ENCODE measurements at places on chromosomes 13 and 19.
A peak's percentile ranks its signal among the peaks of the same experiment; 100 is the strongest.

DNA sequence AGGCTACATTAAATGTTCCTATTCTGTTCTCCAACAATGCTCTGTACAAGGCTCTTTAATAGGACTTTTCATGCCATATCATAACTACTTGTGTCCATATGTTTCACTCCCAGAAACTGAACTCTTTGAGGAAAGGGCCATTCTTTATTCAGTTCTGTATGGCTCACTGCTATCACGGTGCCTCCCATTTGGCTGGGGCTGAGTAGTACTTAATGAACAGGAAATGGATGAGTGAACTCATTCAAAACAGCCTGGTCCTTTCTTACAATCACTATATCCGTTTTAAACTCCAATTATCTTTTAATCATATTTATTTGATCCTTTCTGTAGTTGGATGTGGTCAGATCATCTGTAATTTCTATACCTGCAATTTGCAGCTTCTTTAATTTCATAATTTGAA is 410.6 kb downstream of the TBC1D4 start:
- DNase-seq: no peak

DNA sequence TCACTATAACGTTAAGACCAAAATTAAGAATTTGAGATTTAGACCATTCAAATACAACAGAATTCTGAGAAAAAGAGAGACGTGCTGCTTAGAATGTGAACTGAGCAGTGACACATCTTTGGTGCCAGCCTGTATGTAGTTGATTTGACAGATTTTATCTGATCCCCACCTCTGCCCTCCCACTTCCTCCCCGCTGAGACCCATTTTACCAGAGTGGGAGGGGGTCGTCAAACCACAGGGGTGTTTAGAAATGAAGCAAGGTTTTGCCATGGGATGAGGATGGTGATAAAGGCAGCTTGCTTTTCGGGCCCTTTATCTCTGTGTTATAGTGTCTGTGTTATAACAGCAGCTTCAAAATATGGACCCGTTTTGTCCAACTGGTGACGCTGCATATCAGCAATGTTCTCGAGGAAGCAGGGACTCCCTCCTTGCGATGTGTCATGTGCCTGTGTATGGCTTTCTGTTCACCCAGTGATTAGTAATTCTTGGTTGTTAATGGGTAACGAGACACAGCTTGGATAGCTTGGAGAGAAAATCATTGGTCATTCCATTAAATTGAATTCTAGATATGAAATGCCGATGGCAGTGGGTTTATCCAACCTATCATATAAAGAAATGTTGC is 125.0 kb downstream of the HS6ST3 start:
- no peak for DNase-seq

- DNase-seq: peak; percentile 63
Measured at GRCh38 chr19:34145741-34146202, 26.5 kb upstream of the LSM14A start.

DNA sequence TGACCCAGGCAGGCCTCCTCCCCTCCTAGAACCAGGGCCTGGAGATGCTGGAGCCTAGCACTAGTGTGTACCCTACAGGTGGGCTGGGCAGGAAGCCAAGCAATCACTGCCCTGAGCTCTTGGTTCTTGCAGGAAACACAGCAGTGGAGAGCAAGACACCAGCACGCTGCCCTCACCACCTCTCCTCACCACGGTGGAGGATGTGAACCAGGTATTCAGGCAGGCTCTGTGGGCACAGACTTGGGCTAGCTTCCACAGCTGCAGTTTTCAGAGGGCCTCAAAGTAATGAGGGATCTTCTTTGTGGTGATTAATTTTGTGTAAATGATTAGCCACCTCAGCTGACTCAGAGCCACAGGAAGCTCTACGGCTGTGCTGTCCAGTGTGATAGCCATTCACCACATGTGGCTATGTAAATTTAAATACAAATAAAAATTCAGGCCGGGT is 13.6 kb upstream of the GPI start:
- no peak for DNase-seq

GRCh38 chr19:48244281-48244680 is 11.4 kb downstream of the CARD8 start:
- DNase-seq: peak; percentile 50

- DNase-seq: no peak
Measured at GRCh38 chr13:66639044-66639443, 591.1 kb downstream of the PCDH9 start.

DNA sequence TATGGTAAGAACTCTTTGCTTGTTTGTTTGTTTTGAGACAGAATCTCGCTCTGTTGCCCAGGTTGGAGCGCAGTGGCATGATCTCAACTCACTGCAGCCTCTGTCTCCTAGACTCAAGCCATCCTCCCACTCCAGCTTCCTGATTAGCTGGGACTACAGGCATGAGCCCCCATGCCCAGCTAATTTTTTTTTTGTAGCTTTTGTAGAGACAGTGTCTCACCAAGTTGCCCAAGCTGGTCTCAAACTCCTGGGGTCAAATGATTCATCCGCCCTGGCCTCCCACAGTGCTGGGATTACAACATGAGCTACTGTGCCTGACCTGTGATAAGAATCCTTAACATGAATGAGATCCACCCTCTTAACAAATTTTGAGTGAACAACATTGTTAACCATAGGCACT is 183.9 kb upstream of the TSHZ3 start:
- DNase-seq: no peak

DNA sequence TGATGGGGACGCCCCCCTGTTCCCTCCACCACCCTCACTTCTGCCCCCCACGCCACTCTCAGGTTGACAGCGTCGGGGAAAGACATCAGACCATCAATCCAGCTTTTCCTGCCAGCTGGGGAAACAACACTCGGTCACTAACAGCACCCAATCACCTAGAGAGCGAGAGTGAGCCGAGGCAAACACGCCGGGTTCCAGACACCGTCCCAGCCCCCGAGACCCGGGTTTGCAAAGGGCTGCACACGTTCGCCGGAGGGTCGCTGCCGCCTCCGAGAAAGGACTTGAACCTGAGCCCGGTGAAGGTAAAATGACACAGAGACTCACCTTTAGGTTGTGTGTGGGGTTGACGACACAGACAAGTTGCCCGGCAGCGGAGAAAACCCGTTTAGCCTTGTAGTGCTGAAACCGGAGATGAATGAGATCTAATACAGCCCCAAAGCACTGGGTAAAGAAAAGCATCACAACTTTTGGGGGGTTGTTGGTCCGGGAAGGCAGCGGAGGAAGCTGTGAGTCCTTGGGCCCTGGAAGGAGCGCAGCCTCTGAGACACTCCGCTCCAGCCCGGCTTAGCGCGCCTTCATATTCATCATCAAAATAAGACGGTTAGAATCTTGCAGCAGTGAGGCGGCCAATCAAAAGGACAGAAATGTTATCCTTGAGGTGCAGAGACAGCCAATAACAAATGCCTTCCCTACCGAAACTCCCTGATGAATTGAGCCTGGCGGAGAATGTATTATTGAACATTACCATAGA is at the start of gene SIAH3:
Gene SIAH3 (minus strand): TSS at position 583 of the 751 bp plus-strand sequence. CDS start 124 bp downstream, at position 459.
- no peak for DNase-seq

DNA sequence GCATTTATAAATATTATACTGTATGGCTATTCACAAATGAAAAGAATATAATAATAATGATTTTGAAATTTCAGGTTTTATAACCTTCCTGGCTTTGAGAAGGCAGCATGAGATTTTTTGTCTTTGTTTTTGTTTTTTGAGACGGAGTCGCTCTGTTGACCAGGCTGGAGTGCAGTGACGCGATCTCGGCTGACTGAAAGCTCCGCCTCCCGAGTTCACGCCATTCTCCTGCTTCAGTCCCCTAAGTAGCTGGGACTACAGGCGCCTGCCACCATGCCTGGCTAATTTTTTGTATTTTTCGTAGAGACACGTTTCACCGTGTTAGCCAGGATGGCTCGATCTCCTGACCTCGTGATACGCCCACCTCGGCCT is 64.1 kb downstream of the ZNF429 start:
- peak; percentile 57 for DNase-seq

DNA sequence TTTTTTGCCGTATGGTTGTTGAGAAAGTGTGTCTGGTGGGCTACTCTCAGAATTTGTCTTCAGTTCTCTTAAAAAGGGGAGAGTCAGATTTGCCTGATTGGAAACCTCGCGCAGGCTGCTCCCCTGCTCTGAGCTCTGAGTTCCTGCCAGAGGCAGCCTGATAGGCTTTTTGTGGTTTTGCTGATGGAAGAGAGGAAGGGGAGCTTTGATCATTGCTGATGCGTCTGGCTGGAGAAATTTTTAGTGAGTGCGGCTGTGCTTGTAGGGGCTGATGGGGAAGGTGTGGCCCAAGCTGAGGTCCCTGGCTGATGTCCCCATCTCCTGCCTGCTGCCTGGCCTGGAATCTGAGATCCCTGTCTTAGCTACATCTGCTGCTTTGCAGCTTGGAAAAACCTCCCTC is 2.8 kb downstream of the CHST8 start:
- DNase-seq: no peak

GRCh38 chr19:12596927-12597548 is 13.6 kb downstream of the ZNF490 start:
- no peak for DNase-seq

DNA sequence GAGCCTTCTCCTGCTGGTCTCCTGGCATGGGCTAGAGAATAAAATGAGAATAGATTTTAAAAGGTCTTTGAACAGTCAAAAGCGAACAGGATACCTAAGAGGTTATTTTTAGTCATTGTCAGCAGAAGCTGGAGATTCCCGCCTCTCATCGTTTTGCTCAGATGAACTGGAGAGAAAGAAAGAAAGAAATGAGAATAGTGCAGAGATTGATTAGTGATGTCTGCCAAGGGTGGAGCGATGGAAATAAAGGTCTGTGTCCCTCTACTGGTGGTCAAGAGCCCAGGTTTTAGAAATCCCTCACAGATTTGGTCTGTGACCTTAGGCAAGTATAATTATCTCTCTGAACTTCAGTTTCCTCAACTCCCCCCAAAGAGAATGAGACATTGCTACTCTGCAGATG is 5.3 kb downstream of the NCAN start:
- DNase-seq: peak; percentile 35

- peak; percentile 23 for DNase-seq
Measured at GRCh38 chr19:5292822-5293611, 47.6 kb downstream of the PTPRS start.

DNA sequence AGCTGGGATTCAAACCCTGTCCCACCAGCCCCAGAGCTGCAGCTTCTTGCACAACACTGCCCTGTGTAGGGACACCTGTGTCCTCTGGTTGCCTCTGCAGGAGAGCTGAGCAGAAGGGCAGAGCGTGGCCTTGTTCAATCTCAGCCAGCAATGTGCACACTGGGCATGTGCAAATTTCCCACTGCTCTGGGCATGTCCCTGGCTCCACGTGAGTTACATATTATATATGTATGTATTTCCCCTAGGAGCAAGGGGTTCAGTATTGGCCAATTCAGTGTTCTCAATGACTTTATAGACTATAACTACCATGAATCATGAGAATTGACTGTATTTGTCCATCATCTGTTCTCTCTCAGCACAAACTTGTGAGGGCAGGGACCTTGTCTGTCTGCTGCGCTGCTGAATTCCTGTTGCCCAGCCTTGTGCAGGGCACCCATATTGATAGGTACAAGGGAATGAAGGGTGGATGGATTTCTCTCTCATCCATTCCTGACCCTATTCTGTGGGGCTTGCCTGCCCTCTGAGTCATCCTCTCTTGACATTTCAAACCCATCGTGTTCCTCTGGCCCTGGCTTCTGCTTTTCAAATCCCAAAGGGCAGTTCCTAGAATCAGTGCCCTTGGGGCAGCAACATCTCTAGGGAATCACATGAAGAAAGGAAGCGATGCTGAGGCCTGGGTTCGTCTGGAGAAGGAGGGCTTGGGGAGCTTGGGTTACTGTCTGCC is 69.7 kb downstream of the ERICH6B start:
- DNase-seq: peak; percentile 64

DNA sequence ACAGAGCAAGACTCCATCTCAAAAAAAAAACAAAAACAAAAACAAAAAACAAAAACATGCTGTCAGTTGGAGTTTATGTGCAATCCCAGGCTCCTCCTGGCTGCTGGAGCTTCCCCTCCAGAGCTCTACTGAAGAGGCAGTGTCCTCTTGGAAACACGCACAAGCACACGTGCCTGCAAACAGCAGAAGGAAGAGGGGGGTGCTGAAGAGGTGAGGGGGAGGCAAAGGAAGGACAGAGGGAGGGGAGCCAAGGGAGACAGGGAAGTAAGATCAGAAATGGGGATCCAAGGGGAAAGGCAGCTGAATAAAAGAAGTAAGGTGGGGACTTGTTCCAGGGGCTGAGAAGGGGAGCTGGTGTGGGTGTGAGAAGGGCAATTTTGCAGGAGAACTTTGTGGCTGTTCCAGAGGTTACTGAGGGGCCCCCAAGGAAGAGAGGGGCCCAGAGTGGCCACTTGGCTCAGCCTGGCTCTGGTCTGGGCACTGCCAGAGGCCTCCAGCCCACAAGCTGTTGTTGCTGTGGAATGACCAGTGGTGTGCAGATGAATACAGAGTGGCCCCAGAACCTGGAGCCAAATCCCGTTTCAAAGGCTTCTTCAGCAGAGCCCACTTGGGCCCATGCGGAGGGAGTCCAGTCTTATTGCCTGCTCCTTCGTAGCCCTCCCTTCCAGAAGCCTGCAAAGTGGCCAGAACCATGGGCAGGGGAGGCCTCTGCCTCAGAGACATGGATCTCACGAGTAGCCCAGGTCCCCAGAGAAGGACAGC is 34.4 kb downstream of the LYL1 start:
- no peak for DNase-seq

All from suppressor macrophage treated with lipopolysaccharide for 1 hour (primary cell).